Stimulated activated CD8-positive, alpha-beta memory T cell treated with anti-CD3 and anti-CD28 coated beads, Interleukin-2, amount 100 ng/mL, for 48 hours (primary cell): ENCODE measurements at places on chromosomes 5 and 9.

- no peak for DNase-seq
Measured at GRCh38 chr5:142316051-142316450, 8.8 kb downstream of the SPRY4 start.

- no peak for DNase-seq
Measured at GRCh38 chr5:154047324-154047723, 8.6 kb downstream of the MFAP3 start.

DNA sequence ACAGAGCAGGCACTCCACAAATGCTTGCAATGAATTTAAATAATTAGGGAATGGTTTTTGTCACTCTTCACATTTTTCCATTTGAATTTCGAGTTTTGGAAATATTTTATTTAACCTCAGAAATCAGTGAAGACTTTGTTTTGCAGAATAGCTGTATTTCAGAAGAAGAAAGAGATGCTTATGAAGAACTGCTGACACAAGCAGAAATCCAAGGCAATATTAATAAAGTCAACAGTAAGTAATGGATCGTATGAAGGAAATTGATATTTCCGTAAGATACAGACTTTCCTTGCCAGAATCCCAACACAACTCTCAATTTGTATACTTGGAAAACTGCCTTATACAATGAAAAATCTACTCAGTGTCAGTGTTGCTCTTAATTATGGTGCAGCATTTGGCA lies 30.5 kb downstream of the F2RL2 start:
- no peak for DNase-seq

GRCh38 chr5:74196233-74196632 lies 444.3 kb downstream of the ENC1 start:
- DNase-seq: no peak

- DNase-seq: no peak
Measured at GRCh38 chr9:83119873-83120272, 56.9 kb upstream of the RASEF start.

GRCh38 chr9:110327716-110328115 lies 9.9 kb downstream of the TXNDC8 start:
- DNase-seq: no peak

GRCh38 chr5:108515517-108516105 lies 133.7 kb upstream of the FBXL17 start:
- no peak for DNase-seq

GRCh38 chr9:73441890-73442818 lies 290.5 kb downstream of the ANXA1 start:
- no peak for DNase-seq

GRCh38 chr5:95778713-95779436 lies 43.7 kb downstream of the GLRX start:
- DNase-seq: no peak

- no peak for DNase-seq
Measured at GRCh38 chr9:111994831-111995458, 98.3 kb downstream of the UGCG start.

GRCh38 chr5:116137544-116138378 lies 52.9 kb downstream of the COMMD10 start:
- no peak for DNase-seq

- no peak for DNase-seq
Measured at GRCh38 chr5:39226100-39226451, 6.7 kb upstream of the FYB1 start.

- no peak for DNase-seq
Measured at GRCh38 chr5:97545886-97546535, 363.0 kb upstream of the RIOK2 start.

- no peak for DNase-seq
Measured at GRCh38 chr5:135367076-135367475, 32.0 kb downstream of the MACROH2A1 start.

DNA sequence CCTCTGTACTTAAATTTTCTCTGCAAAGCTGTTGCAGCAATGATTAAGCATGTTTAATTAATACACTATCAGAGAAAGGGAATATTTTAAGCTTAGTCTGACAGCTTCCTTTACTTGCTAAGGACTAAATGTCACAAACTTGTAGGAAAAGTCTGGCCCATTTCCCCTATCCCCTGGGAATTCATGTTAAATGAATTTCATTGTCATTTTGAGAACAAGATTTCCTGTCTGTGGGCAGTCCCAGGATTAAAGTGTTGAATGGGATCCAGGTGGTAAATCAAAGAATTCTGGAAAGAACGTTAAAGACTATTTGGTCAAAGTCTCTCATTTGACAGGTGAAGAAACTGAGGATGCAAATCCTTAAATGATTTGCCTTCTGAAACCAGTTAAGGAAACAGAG lies 214.8 kb downstream of the MPDZ start:
- DNase-seq: no peak

- DNase-seq: no peak
Measured at GRCh38 chr5:11902201-11902619, 2.0 kb downstream of the CTNND2 start.

- DNase-seq: no peak
Measured at GRCh38 chr5:145697251-145697990, 137.7 kb downstream of the PRELID2 start.

GRCh38 chr9:27542508-27542907 lies 12.9 kb upstream of the MOB3B start:
- no peak for DNase-seq

DNA sequence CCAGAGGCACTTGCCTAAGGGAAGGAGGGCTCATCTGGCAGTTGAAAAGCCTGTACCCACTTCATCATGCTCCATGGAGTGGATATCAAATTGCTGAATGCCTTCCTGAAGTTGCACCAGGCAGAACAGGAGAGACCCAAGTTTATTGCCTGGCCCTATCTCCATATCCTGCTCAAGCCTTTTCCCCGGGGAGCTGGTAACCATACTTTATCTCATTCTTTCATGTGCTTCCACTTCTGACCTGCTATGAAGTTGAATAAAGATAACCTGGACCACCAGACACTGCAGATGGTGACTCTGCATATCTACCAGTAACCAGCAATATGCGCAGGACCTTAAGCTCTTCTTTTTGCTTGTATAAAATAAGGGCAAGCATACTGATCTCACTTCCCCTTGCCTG lies 1397.5 kb upstream of the CDH6 start:
- DNase-seq: no peak

GRCh38 chr5:139284295-139284694 lies 9.2 kb upstream of the MATR3 start:
- DNase-seq: no peak

GRCh38 chr5:81232464-81233079 lies 550 bp upstream of the CKMT2 start:
- DNase-seq: no peak

GRCh38 chr5:112978836-112979235 lies 2.2 kb downstream of the DCP2 start:
- no peak for DNase-seq

DNA sequence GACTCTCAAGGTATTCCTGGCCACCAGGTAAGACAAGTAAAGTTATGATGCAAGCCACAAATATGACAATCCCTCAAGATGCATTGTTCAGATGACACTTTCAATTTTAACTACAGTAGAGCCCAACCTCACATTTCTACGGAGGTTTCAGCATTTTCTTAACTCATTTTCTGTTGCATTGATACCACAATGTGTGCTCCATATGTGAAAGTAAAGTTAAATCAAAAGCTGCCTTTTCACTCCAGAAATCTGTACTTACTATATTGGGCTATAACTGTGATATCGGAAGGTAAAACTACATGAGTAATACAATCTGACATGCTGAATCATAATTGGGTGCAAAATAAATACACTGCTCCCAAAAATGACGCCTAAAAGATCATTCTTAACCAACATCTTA lies 333.6 kb upstream of the MEF2C start:
- no peak for DNase-seq

DNA sequence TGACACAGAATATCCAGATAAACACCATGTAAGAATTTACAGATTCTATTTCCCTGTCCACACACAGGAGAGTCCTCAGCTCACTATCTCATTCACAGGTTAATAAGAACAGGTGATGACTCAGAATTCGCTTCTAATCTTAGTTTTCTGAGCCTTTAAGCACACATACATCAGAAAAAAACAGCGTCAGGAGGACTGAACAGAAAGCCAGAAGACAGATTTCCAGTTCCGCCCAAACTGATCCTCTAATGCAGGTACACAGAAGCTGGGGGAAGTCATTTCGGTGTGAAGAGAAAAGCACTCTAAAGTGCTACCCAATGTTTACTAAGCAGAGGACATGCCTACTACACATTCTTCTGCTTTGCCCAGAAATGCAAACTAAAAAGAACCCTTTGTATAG lies 1.6 kb downstream of the CEMIP2 start:
- no peak for DNase-seq

DNA sequence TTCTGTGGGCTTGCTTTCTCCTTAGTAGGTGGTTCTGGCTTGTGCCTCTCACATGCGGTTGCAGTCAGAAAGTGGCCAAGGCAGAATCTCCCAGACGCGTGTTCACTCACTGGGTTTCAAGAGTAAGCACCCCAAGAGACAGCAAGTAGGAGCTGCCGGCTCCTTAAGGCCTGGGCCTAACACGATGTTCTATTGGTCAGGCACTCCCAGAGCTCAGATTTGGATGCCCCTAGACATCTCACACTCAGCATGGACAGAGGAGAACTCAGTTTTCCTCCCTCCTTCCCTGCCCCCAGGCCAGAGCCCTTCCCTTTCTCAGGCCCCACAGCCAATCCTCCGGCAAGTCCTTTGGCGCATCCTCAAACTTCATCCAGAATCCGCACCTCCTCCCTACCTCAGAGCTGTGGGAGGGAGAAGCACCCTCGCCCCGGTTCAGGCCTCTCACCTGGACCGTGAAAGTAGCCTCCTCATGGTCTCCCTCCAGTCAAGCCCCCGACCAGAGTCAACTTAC lies 6.5 kb upstream of the CARD19 start:
- no peak for DNase-seq

GRCh38 chr5:121675924-121676323 lies 175.8 kb upstream of the FTMT start:
- DNase-seq: no peak

DNA sequence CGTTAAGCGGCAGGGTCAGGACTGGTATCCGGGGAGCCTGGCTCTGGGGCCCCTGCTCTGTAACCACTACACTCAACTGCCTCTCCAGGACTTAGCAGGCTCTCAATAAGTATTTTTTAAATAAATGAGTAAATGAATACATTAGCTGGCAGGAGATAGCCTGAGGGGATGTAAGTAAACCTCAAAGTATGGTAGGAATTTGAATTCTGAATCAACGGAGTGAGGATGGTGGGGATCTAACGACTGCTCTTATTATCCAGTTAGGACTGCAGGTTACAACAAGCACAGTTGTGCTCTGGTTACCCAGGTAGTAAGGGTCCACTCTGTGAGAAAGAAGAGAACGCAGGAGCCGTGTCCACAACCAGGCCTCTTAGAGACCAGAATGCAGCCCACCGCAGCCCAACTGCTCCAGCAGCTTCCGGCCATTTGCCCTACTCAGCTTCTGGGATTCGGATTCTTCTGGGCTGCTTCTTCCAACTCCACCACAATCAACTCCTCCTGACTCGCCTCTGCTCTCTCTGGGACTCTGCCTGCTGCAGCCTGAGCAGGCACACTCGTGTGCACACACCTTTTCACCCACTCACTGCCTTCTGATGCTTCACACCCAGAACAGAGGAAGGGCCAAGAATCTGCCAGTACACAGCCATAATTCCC lies 52.6 kb downstream of the MED27 start:
- no peak for DNase-seq

DNA sequence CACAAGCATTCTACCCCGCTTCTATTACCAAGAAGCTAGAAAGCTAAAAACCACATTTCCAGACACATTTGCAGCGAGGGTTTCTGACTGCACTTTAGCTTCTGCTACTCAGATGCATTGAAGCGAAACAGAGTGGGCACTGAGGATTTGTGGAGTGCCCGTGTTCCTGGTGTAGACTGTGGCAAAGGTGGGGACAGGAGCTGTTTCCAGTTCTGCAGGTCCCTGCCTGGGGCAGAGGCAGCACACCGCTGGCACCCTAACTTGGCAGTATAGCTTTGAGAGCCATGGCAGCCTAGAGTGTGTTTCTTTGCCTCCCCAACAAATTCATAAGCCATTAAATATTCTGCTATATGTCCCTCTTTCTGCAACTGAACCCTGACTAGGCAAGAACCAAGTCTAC lies 108.6 kb upstream of the SPOCK1 start:
- DNase-seq: no peak

DNA sequence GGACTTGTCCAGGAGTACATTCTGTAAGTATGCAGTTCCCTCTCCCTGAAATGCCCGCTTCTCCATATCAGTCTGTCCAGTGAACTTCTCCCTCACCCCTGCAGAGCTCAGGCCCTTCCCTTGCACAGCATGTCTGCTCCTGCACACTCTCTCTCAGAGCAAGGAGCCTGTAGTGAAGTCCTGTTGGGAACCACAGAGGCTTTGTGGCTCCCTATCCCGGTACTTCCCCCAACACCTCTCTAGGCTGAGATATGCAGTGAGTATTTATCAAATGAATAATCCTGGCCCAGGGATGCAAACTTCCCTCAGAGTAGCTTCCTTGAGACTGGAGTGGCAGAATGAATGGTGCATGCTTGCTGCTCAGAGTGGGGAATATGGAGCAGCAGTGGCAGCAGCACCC lies 48.8 kb downstream of the POC5 start:
- DNase-seq: no peak

- DNase-seq: no peak
Measured at GRCh38 chr5:36743891-36744772, 132.4 kb upstream of the NIPBL start.

GRCh38 chr9:129451089-129451656 lies 169.7 kb downstream of the C9orf50 start:
- DNase-seq: no peak

GRCh38 chr5:126963822-126964375 lies 66.5 kb downstream of the MARCHF3 start:
- no peak for DNase-seq

DNA sequence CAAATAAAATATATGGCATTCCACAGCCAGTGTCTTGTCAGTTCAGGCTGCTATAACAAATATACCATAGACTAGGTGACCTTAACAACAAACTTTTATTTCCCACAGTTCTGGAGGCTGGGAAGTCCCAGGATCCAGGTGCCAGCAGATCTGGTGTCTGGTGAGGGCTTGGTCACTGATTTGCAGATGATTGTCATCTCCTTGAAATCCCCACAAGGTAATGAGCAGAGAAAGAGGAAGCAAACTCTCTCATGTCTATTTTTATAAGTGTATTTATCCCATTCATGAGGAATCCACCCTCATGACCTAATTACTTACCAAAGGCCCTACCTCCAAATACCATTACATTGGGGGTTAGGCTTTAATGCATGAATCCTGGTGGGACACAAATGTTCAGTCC lies 663.2 kb downstream of the TLR4 start:
- DNase-seq: no peak

GRCh38 chr5:154653418-154653763 lies 101.8 kb upstream of the LARP1 start:
- DNase-seq: no peak

- no peak for DNase-seq
Measured at GRCh38 chr5:143131972-143132371, 271.5 kb downstream of the NR3C1 start.

- DNase-seq: no peak
Measured at GRCh38 chr5:83662558-83662957, 58.1 kb downstream of the HAPLN1 start.

DNA sequence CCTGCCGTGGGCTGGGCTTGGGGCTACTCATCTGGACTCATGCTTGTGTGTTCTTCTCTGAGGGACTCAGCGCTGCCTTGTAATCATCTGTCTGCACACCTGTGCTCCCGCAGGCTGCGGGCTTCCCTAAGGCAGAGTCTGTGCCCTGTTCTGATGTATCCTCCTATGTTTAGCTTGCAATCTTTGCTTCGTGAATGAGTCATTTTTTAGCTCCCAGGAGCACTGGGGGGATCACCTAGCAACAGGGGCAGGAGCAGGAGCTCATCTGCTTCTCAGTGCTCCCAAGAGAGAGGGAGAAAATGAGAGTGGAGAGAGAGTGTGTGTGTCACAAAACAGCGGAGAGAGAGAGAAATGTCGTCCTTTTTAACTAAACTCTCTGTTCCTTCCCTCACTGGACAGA lies 202.4 kb upstream of the ZNF618 start:
- no peak for DNase-seq
